ENCODE measurements at places on chromosomes 4 and X.

DNA sequence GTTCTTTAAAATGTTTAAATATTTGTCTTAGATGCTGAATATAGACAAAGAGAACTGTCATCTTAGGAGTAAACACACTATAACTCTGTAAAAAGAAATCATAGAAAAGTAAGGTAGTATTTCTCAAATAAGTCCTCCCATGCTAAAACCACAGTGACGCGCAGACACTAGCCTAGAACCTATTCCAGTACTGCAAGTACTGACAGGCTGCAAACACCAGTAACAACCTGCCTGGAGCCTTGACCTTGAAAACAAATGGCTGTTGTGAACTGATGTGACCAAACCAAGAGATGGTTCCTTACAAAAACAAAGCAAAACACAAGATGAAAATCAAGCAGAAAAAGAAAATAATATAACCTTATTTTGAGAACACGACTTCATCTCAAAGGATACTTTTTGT is 8.5 kb downstream of the TIFA start:
- no peak for DNase-seq

GRCh38 chr4:121599049-121599448 is 97.7 kb downstream of the ANXA5 start:
- no peak for DNase-seq

- DNase-seq = no peak
These were observed 52.1 kb upstream of the RHOH start for GRCh38 chr4:40144716-40145115.

GRCh38 chr4:16684097-16684496 is 214.3 kb downstream of the LDB2 start:
- no peak for DNase-seq

- no peak for DNase-seq
These were observed 7.5 kb downstream of the PTTG2 start for GRCh38 chr4:37967736-37968135.

- DNase-seq = no peak
These were observed 47.9 kb downstream of the ADRA2C start for GRCh38 chr4:3814053-3814570.

DNA sequence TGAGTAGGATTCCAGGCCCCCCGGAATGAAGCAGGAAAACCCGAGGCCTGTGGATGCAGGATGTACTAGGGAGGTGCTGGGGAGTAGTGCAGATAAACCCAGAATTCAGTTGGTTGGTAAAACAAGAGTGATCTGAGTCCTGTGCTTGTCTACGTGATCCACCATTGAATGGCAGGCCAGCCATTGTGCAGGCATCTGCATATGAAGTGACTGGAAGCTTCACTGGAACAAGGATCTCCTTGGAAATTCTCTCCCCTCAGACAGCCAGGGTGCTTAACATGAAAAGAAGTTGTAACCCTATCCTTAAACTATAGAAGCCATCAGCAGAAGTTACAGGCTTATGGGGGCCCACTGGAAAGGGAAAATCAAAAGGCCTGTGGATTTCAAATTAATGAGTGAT is 656 bp upstream of the GSPT2 start:
- no peak for DNase-seq

- DNase-seq = no peak
These were observed 132.6 kb downstream of the GLUD2 start for GRCh38 chrX:121179972-121180371.

DNA sequence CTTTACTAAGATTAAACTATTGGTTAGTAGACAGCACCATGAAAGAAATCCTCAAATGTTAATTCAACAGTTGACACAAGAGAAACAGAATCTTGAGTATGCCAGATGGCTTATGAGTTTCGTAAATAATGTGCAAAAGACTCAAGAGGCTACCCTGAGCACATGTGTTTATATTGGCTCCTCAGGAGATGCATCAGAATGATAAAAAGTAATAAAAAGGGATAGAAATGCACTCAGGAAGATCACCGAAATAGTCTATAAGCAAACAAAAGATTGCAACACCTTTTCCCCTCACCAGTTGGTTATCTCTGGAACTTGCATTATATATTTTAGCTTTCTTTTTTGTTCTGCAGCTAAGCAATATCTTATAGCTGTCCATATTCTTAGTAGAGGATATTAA is 84.4 kb downstream of the SCFD2 start:
- DNase-seq = no peak

DNA sequence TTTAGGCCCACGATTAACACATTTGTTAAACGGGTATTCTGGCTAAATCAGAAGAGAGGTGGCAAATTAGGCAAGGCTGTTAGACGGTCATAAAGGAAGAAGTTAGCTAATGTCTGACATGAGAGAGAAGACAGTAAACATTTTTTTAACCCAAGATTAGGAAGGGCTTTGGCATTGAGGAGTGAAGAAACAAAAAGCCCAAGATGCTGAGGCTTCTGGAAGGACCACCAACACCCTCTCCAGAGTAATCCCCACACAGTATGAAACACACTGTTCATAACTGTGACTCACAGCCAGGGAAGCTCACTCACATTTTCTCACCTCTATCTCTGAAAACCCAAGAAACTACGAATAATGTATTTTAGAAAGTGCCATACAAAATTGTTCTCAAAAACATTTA is 127.6 kb downstream of the AMELX start:
- no peak for DNase-seq

DNA sequence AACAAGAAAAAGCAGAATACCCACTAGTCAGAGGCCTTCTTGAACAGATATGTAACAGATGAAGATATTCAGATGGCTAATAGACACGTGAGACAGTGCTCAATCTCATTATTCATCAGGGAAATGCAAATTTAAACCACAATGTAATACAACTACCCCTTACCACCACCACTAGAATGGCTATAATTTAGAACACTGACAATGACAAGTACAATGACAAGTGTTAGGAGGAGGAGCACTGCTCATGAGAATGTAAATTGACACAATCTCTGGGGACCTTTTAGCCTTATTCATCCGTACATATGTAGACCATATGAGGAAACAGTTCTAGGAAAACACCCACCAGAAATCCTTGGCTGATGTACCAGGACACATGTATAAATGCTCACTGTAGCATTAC is 13.1 kb downstream of the ZNF81 start:
- no peak for DNase-seq

- DNase-seq = no peak
These were observed 13.1 kb upstream of the AMTN start for GRCh38 chr4:70505151-70505748.
